NCI-H2171 treated with DMSO at 0.1 percent for 48 hours (cell line): ENCODE measurements at places on chromosomes 1 and 21.

DNA sequence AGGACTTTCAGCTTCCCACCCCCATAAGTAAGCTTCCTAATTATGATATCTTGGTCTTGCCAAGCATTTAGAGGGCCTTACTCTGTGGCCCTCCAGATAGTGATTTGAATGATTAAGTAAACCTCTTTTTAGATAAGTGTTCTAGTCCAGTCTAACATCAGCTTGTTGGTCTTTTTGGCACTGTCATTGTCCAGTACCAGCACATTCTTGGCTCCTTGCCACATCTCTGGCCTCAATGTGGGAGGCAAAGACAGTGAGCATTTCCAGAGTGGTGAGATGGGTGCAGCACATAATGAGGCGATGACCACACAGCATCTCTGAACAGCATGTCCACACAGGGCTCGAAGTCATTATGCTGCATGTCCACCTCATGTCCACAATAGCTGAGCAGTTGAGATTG, 6.1 kb downstream of the CAPZA1 start:
- no peak for DNase-seq

DNA sequence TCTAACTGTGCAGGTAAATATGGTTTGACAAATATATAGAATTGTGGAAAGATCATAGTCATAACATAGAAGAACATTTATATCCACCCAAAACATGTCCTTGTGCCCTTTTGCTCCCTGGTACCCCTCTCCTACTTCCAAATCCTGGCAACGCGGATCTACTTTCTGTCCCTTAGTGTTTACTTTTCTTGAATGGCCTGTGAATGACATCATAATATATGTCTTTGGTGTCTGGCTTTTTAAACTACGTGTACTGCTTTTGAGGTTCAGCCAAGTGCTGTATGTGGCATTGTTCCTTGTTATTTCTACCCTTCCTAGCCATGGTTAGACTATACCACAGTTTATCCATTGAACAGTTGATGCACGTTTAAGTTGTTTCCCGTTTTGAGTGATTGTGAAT, 155.6 kb downstream of the SDCCAG8 start:
- DNase-seq, result no peak

GRCh38 chr1:31152181-31152795, 86.8 kb upstream of the PUM1 start:
- DNase-seq, result peak; percentile 13

DNA sequence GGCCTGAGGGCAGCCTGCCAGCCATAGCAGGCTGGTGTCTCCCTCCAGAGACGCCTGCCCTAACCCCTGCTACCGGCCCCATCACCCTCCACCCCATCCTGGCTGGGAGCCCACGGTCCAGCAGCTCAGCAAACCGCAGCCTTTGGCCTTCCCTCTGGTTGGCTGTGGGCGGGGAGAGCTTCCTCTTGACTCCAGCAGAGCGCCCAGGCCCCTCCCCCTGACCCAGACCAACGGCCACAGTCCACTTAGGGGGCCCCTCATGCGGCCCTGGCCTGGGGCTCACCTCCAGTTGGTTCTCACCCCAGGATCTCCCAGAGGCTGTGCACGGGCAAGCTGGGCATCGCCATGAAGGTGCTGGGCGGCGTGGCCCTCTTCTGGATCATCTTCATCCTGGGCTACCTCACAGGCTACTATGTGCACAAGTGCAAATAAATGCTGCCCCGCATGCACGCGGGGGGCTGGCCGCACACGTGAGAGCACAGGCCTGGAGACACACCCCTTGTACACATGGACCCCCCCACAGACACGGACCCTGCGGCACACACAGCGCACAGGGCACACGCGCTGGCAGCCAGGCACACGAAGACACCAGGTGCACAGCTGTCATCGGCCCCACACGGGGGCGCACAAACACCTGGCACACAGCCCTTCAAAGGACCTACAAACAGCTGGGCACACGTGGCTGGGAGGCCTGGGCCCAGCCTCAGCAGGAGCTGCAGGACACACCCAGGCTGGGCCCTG, 3.1 kb downstream of the SMIM1 start:
- peak; percentile 65 for DNase-seq

- no peak for DNase-seq
These were observed 387.3 kb downstream of the RPS6KC1 start for GRCh38 chr1:213438339-213438738.

DNA sequence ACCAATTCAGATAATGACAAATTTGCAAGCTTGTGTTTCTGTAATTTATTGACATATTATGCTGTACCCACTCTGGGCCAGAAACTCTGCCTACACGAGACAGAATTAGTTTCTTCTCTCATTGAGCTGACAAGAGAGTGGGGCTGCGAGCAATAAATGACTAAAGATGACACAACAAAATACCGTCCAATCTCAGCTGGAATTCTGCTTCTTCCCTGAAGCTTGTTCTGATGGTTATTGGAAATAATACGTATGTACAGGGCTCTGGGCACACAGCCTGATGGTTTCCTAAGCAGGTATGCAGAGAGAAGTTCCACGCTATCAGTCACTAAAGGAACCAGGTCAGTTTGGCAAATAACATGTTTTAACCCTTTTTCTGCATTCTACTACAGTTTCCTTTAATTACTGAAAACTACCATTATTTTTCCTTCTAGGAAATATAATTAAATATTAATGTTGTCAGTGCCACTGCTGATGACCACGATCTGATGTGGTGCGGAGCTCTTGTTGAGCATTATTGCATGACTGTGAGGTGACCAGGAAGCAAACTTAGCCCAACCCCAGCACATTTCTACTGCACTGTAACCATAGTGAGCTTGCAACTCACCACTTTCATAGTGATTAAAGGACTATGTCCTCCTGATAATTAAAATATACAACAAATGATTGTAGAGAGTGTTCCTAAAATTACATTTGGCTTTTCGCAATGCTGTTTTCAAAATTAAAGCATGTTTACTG, 221.4 kb upstream of the L1TD1 start:
- no peak for DNase-seq

GRCh38 chr1:176854121-176854520, 310.4 kb downstream of the ASTN1 start:
- no peak for DNase-seq

DNA sequence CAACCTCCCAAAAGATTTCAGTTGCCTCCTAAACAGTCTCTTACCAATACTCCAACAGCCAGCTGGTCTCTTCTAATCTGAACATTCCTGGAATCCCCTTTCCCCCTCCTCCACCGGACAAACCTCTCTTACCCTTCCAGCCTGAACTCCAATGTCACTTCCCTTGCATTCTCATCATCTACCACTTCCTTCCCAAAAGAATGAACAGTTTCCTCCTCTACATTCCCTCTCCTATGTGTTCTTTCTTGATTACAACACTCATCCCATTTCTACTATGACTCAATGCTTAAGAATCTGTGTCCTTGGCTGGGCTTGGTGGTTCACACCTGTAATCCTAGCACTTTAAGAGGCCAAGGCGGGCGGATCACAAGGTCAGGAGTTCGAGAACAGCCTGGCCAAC, 417.1 kb downstream of the SETD4 start:
- DNase-seq, result no peak

DNA sequence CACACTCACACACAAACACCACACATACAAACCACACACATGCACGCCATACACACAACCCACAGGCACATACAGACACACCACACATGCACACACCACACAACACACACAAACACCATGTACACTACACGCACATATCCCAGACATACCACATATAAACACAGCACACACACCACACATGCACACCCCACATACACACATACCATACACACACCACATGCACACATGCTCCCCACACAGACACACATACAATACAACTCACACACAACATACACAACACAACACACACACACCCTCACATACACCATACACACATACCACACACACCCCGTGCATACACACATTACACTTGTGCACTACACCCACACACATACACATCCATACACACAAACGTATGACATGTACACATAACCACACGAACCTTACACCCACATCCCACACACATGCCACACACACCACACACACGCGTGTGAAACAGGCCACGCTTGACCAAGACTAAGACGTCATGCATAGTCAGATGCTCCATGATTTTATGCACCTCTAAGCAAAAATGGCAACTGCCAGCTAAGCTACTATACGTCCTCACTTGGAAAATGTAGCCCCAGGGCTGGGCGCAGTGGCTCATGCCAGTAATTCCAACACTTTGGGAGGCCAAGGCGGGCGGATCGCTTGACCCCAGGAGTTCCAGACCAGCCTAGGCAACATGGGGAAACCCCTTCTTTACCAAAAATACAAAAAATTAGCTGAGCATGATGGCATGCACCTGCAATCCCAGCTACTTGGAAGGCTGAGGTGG, 77.4 kb upstream of the TMPRSS2 start:
- DNase-seq, result no peak
